ENCODE measurements at places on chromosomes 1 and 21.
A peak's percentile ranks its signal among the peaks of the same experiment; 100 is the strongest.

DNA sequence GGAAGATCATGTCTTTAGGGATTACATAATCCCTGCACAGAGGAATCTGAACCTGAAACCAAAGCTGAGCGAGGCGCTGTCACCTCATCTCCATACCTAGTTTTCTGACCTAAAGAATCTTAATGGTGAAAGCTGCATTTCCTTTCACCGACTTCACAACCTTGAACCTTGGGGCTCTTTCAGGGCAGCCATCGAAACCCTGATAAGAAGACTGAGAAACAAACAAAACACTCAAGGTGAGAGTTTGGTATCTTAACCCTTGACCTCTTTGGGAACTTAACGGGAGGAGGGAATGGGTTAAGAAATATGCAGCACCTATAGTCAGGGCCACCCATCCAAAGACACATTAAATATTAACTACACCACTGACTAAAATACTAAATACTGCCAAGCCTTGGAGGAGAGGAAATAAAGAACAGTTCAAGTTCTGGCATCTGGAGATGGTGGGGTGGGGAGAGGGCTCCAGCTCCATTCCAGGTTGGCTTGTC is 2.0 kb downstream of the C1orf116 start:
- DNase-seq = no peak

- peak; percentile 62 for DNase-seq
Measured at GRCh38 chr1:9774712-9775679, 48.8 kb downstream of the CLSTN1 start.

- no peak for DNase-seq
Measured at GRCh38 chr1:162285149-162285561, 91.5 kb downstream of the SPATA46 start.

- DNase-seq = no peak
Measured at GRCh38 chr1:39969048-39969447, 14.1 kb downstream of the MFSD2A start.

GRCh38 chr1:229913489-229913888 is 153.5 kb upstream of the GALNT2 start:
- no peak for DNase-seq

DNA sequence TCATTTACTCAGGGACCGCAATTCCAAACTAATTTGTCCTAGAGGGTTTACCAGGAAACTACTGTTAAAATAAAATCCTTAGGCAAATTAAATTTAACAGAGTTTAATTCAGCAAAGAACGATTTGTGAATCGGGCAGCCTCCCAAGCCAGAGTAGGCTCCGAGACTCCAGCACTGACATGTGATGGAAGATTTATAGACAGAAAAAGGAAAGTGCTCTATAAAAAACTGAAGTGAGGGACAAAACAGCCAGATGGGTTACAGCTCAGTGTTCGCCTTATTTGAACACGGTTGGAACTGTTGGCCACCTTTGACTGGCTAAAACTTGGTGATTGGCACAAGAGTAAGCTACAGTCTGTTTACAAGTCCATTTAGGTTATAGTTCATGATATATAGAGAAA is 35.2 kb upstream of the RCSD1 start:
- no peak for DNase-seq

Data from ELF-1 (cell line).